NCI-H2081 (cell line): ENCODE measurements at places on chromosomes 4 and X.

GRCh38 chr4:188439641-188440311, 300.5 kb downstream of the TRIML1 start:
- peak; percentile 96 for DNase-seq

GRCh38 chrX:40734971-40735324, 394 bp downstream of the MED14 start:
- DNase-seq, result no peak

DNA sequence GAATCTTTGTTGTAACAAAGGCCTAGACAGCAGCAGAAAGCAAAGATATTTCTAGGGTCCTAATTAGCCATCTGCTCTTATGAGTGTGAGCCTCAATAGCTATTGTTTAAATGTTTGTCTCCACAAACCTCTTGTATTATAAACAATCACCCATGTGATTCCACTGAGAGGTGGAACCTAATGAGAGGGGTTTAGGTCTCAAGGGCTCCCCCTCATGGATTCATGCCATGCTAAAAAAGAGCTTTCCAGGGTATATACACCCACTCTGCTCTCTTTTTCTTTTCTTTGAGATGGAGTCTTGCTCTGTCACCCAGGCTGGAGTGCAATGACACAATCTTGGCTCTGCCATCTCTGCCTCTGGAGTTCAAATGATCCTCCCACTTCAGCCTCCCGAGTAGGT, 42.1 kb downstream of the TRIM61 start:
- peak; percentile 12 for DNase-seq

DNA sequence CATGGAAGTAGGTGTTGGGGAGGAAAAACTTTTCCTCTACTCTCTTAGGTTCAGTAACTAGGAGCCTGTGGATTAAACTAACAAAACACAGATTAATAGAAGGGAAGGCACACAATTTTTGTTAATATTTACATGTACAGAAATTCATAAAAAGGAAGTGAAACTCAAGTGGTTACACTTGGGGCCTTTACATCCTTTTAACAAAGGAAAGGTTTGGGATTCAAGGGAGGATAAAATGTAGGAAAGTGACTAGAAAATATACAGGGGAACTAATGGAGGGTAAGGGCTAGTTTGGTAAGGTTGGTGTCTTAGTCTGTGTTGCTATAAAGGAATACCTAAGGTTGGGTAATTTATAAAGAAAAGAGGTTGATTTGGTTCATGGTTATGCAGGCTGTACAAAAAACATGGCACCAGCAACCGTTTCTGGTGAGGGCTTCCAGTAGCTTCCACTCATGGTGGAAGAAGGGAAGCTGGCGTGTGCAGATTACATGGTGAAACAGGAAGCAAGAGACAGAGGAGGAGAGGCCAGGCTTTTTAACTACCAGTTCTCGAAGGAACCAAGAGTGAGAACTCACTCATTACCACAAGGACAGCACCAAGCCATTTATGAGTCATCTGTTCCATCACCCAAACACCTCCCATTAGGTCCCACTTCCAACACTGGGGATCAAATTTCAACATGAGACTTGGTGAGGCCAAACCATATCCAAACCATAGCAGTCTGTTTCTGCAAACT, 124.4 kb downstream of the CHRDL1 start:
- DNase-seq, result no peak

DNA sequence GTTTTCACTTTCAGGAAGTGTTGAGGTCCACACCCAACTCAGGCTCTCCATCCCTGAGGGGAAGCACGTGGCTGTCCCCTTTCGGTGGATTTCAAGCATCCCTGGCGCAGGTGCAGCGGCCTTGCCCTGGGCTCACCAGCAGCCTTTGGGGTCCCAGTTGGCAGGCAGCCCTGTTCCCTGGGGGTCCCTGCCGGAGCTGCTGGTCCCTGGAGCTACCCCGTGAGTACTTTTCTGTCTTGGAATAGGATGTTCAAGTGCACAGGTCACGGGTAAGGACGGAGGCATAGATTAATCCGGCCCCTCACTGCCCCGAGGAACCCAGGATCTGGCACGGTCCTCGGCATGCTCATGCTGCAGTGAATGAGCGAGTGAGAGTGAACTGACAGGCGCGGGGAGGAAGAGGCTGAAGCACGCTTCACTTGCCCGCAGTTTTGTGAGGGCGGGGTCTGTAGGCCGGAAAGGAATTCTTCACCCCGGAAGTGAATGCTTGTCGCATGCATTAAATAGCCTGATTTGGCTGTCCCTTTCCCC, 117.2 kb upstream of the FAT1 start:
- no peak for DNase-seq

DNA sequence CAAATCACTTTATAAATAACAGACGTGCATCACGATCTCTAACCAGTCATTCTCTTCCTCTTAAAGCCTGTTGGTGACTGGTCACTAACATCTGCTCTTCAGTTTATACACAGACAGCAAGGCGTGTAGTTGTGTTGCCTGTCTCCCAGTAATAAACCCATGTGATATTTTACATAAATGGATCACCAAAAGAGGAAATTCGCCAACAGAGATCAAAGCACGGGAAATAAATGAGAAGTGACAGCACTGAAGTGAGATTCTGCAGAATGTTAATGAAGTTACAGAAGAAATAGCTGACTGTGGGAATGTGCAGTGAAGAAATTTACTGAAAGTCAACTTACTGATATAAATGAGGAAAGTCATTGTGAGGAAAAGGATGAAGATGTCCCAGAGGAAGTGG, 47.0 kb downstream of the AFF1 start:
- DNase-seq, result no peak

DNA sequence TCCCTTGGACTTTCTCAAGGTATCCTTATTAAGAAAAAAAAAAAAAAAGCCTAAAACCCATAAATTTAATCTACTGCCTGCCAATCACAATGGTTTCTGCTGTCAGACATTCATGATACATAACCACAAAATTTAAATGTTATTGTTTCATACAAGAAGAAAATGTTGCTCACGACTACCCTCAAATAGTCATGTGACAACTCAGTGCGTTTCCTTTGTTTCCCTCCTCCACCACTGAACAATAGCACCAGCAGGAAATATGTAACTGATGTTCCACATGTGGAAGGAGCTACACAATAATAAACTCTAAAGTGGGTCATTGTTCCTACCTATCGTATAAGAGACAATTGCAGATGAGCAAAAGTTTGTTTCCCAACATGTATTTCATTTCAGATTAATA, 244.1 kb upstream of the EDNRA start:
- DNase-seq, result no peak

DNA sequence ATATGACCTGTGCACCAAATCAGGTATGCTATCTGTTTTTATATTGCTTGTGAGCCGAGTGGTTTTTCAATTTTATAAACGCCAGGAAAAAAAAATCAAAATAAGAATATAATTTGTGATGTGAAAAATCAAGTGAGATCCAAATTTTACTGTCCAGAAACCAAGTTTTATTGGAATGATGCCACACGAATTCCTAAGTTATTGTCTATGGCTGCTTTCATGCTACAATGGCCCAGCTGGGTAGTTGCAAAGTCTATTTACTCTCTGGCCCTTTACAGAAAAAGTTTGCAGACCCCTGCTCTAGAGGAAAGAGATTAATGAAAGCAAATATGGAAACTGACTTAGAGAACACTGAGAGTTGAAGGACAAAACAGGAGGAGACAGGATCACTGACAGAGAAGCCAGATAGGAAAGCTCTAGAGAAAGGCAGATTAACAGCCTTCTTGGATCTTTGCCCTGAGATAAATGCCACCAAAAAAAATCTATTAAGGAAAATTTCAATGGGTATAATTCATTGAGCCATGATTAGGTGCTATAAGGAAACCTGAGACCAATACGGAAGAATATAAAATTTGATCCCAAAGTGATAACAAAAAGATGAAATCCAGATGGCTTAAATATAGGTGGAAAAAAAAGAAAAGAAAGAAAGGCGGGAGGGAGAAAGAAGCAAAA, 29.8 kb downstream of the PRSS12 start:
- no peak for DNase-seq

DNA sequence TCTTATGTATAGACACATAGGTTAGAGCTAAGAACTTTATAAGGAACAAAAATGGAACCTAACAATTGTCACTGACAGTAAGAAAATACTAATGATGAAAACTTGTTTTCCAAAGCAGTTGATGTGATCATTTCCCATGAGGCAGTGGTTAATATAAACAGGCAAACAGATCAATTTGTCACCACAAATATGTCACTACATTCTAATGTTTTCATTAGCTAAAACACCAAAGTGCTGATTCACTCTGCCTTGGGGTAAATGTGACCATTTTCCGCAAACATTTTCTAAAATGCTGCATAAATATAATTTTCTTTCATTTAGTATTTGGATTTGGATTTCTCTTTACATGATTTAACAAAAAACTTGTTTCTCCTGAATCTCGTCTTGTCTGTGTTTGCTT, 408.9 kb upstream of the CTSO start:
- DNase-seq, result no peak

GRCh38 chrX:12974305-12974795, 560 bp upstream of the TMSB4X start:
- DNase-seq, result no peak
